ENCODE measurements at places on chromosomes 2 and 18. TPM values are rescaled to one million over a fixed set of nuclear protein-coding genes. Genes with fewer than 3 reads are reported as not detected.

The ROCK2 gene
- 12.7 TPM for total RNA-seq

The ZNF804A gene
- total RNA-seq, result not detected

The DSG4 gene
- not detected for total RNA-seq

The CCDC85A gene
- total RNA-seq, result not detected

The FAM237A gene
- not detected for total RNA-seq

GRCh38 chr2:95514718-95515117 lies 30.2 kb upstream of the TRIM43B start:
- no peak for DNase-seq
- peaks cover 3% of the 10 kb centered on the region for H3K27me3 ChIP-seq
- H3K4me3 ChIP-seq, result no peak overlapping the region
- no peak overlapping the region for H3K27ac ChIP-seq
- H3K4me1 ChIP-seq, result no peaks in the 10 kb centered on the region

- H3K27me3 ChIP-seq, result no peaks in the 10 kb centered on the region
- no peak overlapping the region for H3K4me3 ChIP-seq
- DNase-seq, result no peak
Observed at GRCh38 chr2:228118940-228119339, 62.5 kb downstream of the SPHKAP start.

- H3K27me3 ChIP-seq, result peaks cover 6% of the 10 kb centered on the region
- peaks cover 11% of the 10 kb centered on the region for H3K36me3 ChIP-seq
- peaks cover 9% of the 10 kb centered on the region for H3K4me1 ChIP-seq
- H3K4me3 ChIP-seq, result no peak overlapping the region
- no peak for DNase-seq
- no peak overlapping the region for H3K27ac ChIP-seq
Observed at GRCh38 chr2:232540441-232541041, 1.0 kb downstream of the CHRNG start.

DNA sequence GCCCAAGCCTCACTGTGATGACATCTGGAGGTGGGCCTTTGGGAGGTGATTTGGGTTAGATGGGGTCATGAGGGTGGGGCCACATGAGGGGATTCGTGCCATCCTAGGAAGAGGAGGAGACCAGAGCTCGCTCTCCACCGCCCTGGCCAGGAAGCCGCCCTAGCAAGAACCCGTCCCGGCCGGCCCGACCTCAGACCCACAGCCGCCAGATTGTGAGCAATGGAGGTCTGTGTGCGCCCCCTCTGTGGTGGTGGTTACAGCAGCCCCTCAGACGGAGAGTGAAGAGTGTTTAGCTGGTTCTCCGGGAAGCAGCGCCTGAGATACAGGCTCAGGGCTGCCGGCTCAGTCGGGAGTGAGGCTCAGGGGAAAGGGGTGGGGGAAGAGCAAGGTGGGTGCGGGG lies 83.3 kb downstream of the RTP5 start:
- peaks cover 5% of the 10 kb centered on the region for H3K36me3 ChIP-seq
- DNase-seq, result no peak
- H3K27me3 ChIP-seq, result no peaks in the 10 kb centered on the region
- H3K27ac ChIP-seq, result no peak overlapping the region

DNA sequence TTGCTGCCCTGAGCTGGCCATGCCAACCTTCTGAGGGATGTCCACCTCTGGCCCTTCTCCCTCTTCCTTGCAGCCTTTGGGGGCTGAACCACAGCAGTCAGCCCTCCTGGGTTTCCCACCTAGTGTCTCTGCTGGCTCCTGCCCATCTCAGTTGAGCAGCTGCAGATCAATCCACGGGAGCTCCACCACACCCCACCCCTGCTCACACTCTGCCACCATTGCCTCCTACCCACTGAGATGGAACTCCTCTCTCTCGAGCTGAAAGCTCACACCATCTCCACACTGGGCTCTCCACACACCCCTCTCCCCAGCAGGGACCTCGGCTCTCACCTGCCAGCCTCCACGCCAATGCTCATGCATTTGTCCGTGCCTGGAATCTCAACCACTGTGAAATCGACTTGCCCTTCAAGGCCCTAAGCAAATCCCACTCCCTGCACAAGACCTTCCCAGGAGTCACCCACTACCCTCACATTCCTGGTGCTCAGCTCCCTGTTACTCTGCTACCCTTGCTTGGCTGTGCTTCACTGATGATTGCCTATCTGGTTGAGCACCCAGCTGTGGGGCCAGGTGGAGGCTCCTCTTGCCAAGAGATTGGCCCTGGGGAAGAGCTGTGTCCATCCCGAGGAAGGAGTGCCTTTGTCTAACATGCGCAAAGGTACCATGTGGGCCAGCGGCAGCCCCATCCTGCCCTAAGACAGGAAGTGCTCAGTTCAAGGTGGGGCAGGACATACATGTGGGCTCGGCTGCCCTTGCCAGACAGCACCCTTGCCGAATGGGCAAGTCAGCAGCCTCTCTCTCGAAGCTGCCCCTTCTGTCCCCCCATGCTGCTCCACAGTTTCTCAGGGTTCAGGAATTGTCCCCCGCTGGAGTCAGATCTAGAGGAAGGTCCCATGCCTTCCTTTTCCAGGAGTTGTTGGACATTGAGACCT lies 208.7 kb downstream of the CYP26B1 start:
- peaks cover 4% of the 10 kb centered on the region for H3K27me3 ChIP-seq
- no peak for DNase-seq
- H3K4me1 ChIP-seq, result no peaks in the 10 kb centered on the region
- H3K36me3 ChIP-seq, result no peaks in the 10 kb centered on the region
- H3K27ac ChIP-seq, result no peak overlapping the region

- H3K27me3 ChIP-seq, result peaks cover 5% of the 10 kb centered on the region
- no peak overlapping the region for H3K27ac ChIP-seq
- H3K4me1 ChIP-seq, result peaks cover 30% of the 10 kb centered on the region
- no peak overlapping the region for H3K4me3 ChIP-seq
Observed at GRCh38 chr2:112151271-112151670, 13.1 kb downstream of the FBLN7 start.

DNA sequence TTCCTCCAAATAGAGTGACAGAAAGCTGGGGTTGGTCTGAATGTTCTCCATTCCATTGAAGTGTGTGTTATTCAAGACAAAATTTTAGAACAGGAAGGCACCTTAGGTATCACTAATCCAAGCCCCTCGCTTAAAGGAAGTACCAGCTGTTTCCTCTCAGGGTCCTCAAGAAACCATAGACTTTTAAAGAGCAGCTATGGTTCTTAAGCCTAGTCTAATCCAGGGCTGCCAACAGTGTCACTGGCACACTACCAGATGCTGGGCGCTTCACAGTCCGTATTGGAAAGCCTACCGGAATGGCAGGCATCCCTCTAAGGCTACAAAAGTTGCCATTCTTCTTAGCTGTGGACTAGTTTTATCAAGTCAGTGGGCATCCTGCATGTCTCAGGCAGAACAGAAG lies 1.9 kb downstream of the NEMP2 start:
- peak overlapping the region; percentile 99 for H3K27ac ChIP-seq
- H3K4me3 ChIP-seq, result peak overlapping the region; percentile 94
- H3K4me1 ChIP-seq, result peaks cover 48% of the 10 kb centered on the region
- H3K36me3 ChIP-seq, result peaks cover 37% of the 10 kb centered on the region
- H3K27me3 ChIP-seq, result no peaks in the 10 kb centered on the region

GRCh38 chr2:134347756-134348155 lies 93.9 kb downstream of the MGAT5 start:
- no peak for DNase-seq
- H3K36me3 ChIP-seq, result peaks cover 34% of the 10 kb centered on the region
- H3K4me3 ChIP-seq, result no peak overlapping the region
- no peaks in the 10 kb centered on the region for H3K27me3 ChIP-seq

GRCh38 chr2:207499114-207499513 lies 30.6 kb upstream of the CREB1 start:
- H3K36me3 ChIP-seq, result peaks cover 7% of the 10 kb centered on the region
- no peaks in the 10 kb centered on the region for H3K27me3 ChIP-seq
- no peak overlapping the region for H3K4me3 ChIP-seq
- H3K4me1 ChIP-seq, result peaks cover 37% of the 10 kb centered on the region
- DNase-seq, result no peak
- no peak overlapping the region for H3K27ac ChIP-seq

GRCh38 chr2:134669731-134670669 lies 48.8 kb downstream of the TMEM163 start:
- H3K4me1 ChIP-seq, result peaks cover 53% of the 10 kb centered on the region
- DNase-seq, result peak; percentile 48
- H3K36me3 ChIP-seq, result no peaks in the 10 kb centered on the region
- peaks cover 69% of the 10 kb centered on the region for H3K27me3 ChIP-seq
- H3K4me3 ChIP-seq, result peak overlapping the region; percentile 14

GRCh38 chr2:64359171-64359891 lies 94.6 kb upstream of the LGALSL start:
- H3K27me3 ChIP-seq, result peaks cover 32% of the 10 kb centered on the region
- no peak for DNase-seq

DNA sequence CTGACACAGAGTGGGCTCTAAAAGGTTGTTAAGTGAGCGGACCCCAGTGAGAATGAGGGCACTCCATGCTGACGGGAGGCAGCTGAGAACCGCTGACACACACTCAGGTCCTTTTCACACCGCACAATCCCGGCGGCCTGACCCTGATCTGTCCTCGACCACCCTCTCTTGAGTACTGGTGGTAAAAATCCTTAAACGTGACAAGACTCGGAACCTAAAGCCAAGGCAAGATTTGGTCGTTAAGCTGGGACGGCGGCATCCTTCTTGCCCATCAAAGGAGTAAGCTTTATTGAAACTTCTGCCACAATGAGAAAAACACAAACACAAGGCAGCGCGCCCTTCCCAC lies 569 bp downstream of the TMX3 start:
- peaks cover 27% of the 10 kb centered on the region for H3K36me3 ChIP-seq
- H3K27ac ChIP-seq, result peak overlapping the region; percentile 96
- H3K4me1 ChIP-seq, result peaks cover 39% of the 10 kb centered on the region
- H3K27me3 ChIP-seq, result no peaks in the 10 kb centered on the region
- peak overlapping the region; percentile 98 for H3K4me3 ChIP-seq

GRCh38 chr18:78688916-78689315 lies 290.7 kb upstream of the SALL3 start:
- no peak overlapping the region for H3K4me3 ChIP-seq
- no peaks in the 10 kb centered on the region for H3K36me3 ChIP-seq
- H3K4me1 ChIP-seq, result peaks cover 5% of the 10 kb centered on the region

- H3K36me3 ChIP-seq, result no peaks in the 10 kb centered on the region
- no peak overlapping the region for H3K27ac ChIP-seq
- no peak overlapping the region for H3K4me3 ChIP-seq
- no peaks in the 10 kb centered on the region for H3K4me1 ChIP-seq
- DNase-seq, result no peak
- no peaks in the 10 kb centered on the region for H3K27me3 ChIP-seq
Observed at GRCh38 chr2:185187421-185187820, 551.2 kb upstream of the FSIP2 start.

DNA sequence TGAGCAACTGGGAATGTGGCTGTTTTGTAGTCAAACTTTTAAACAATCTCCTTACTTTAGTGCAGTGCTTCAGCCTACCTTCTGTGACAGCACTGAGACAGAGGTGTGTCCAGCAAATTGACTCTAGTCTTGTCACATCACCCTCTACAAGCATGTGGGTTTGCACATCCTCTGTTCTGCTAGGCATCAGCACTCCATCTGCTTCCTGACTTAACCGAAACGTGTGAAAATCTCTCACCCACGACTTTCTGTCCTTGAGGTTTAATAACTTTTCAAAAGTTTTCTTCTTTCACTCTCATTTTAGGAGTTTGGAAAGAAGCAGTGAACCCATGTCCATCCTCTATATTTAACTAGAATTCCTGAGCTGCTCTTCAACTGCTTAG lies 42.6 kb downstream of the TTR start:
- H3K27me3 ChIP-seq, result peaks cover 19% of the 10 kb centered on the region
- peak overlapping the region; percentile 22 for H3K27ac ChIP-seq
- H3K4me3 ChIP-seq, result no peak overlapping the region
- DNase-seq, result no peak
- H3K4me1 ChIP-seq, result peaks cover 19% of the 10 kb centered on the region

GRCh38 chr2:231940795-231941194 lies 14.6 kb upstream of the NPPC start:
- no peaks in the 10 kb centered on the region for H3K36me3 ChIP-seq
- H3K4me1 ChIP-seq, result peaks cover 6% of the 10 kb centered on the region
- H3K27me3 ChIP-seq, result peaks cover 4% of the 10 kb centered on the region
- H3K27ac ChIP-seq, result no peak overlapping the region
- no peak overlapping the region for H3K4me3 ChIP-seq

DNA sequence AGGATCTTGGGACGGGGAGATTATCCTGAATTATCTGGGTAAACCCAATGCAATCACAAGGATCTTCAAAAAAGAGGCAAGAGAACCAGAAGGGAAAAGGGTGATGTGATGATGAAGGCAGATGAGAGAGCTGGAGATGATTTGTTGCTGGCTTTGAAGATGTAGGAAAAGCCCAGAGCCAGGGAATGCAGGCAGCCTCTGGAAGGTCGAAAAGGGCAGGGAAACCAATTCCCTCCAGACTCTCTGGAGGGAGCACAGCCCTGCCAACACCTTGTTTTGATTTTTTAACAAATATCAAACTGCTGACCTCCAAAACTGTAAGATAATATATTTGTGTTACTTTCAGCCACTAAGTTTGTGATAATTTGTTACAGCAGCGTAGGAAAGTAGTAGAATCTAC lies 48.9 kb upstream of the IL1R2 start:
- no peaks in the 10 kb centered on the region for H3K36me3 ChIP-seq
- no peaks in the 10 kb centered on the region for H3K4me1 ChIP-seq
- H3K27ac ChIP-seq, result no peak overlapping the region
- peaks cover 8% of the 10 kb centered on the region for H3K27me3 ChIP-seq
- DNase-seq, result no peak
- no peak overlapping the region for H3K4me3 ChIP-seq
